ENCODE measurements at places on chromosomes 5 and 9. TPM values are rescaled to one million over a fixed set of nuclear protein-coding genes. Genes with fewer than 3 reads are reported as not detected.

Gene CTXN3
- total RNA-seq, result not detected

Gene RUSC2
- 13.0 TPM for total RNA-seq

Gene C5orf58
- total RNA-seq, result not detected

Gene PTGES
- total RNA-seq, result 5.6 TPM

Gene PRRX2
- total RNA-seq, result not detected

DNA sequence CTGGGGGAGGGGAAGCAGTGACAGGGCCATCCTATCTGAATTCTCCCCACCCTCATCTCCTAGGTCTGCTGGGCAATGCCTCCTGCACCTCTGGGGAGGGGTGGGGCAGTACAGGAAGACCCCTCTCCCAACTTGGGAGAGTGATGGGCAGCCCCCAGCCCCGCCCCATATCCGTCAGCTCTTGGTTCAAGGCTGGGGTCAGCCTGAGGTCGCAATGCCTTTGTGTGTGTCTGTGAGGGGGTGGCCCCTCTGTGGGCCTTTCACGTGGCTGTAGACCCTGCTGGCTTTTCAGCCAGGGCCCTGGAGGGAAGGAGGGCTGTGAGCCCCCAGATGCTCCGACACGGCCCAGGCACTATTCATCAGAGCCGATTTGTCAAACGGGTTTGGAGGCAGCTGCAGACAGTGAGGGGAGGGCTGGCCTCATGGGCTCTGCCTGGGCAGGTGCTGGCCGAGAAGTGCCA is 49.5 kb upstream of the RNU6ATAC start:
- H3K27ac ChIP-seq, result no peak overlapping the region
- no peaks in the 10 kb centered on the region for H3K4me1 ChIP-seq
- H3K27me3 ChIP-seq, result no peaks in the 10 kb centered on the region
- H3K36me3 ChIP-seq, result no peaks in the 10 kb centered on the region

DNA sequence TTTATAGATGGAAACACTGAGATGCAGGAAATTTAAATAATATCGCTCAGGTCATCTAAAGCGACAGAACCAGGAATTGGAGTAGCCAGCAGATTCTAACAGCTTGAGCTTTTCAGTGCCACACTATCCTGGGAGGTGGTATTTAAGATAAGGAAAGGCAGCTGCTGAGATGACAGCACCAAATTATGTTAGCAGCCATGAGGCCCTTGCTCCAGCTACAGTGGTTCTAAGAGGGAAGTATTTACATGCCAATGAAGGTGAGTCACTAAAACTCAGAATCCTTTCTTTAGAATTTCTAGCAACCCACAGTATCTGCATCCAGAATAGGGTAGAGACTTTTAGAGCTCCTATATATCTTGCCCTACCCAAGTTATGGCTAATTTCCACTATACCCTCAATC is 127.0 kb upstream of the VLDLR start:
- no peak overlapping the region for H3K4me3 ChIP-seq
- peaks cover 9% of the 10 kb centered on the region for H3K4me1 ChIP-seq
- H3K27me3 ChIP-seq, result no peaks in the 10 kb centered on the region

- DNase-seq, result no peak
- no peaks in the 10 kb centered on the region for H3K4me1 ChIP-seq
- no peaks in the 10 kb centered on the region for H3K36me3 ChIP-seq
- no peaks in the 10 kb centered on the region for H3K27me3 ChIP-seq
These were observed 211.5 kb downstream of the EBF1 start for GRCh38 chr5:158888206-158888605.

DNA sequence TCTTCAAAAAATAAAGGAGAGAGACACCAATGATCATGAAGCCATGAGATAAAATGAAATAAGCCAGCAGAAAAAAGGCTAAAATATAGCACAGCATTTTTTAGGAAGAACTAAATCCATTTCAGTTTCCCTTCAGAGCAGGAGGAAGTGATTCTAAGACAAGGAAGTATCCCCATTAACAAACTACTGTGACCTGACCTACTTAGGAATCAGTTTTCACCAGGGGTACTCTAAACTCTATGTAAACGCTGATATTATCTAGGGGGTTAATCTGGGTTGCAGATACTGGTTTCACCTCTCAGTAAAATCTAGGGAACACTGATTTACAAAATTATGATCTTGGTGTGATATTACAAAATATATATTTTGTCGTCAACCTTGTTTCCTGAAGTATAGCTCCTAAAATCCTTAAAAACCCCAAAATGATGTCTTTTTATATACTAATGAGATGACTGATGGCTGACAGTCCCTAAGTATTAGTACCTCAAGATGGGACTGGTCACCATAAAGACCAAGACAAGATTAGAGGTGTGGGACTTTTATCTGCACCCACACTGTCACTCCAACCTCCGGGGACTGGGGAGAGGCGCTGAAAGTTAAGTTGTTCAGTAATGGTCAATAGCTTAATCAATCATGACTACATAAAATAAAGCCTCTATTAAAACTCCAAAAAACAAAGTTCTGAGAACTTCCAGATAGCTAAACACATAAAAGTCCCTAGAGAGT is 2.9 kb upstream of the FNBP1 start:
- DNase-seq, result no peak
- peaks cover 12% of the 10 kb centered on the region for H3K4me1 ChIP-seq
- H3K36me3 ChIP-seq, result no peaks in the 10 kb centered on the region

DNA sequence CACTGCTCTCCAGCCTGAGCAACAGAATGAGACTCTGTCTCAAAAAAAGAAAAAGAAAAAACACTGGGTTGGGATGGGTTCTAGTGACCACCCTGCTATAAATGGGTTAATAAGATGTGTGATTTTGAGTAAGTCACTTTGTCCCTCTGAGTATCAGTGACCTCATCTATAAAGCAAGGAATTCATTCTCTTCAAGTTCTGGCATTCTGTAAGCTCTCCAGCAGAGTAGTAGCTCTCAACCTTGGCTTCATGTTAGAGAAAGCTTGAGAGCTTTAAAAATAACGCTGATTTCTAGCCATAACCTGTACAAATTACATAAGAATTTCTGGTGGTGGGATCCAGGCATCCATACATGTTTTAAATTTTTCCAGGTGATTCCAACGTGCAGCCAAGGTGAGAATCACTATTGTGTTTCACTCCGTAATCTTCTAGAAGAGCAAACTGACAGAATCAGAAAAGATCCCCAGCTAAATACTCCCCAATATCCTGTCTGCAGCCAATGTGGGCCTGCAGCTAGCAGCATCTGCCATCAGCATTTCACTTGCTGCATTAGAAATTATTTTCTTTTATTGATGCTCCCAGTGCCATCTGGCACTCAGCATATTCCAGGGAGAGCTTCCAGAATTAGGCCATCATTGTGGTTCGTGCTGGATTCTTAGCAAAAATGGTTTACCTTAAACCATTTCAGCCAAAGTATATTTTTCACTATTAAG is 109.4 kb downstream of the FEM1C start:
- H3K36me3 ChIP-seq, result no peaks in the 10 kb centered on the region
- no peaks in the 10 kb centered on the region for H3K27me3 ChIP-seq
- DNase-seq, result no peak
- H3K4me3 ChIP-seq, result no peak overlapping the region

DNA sequence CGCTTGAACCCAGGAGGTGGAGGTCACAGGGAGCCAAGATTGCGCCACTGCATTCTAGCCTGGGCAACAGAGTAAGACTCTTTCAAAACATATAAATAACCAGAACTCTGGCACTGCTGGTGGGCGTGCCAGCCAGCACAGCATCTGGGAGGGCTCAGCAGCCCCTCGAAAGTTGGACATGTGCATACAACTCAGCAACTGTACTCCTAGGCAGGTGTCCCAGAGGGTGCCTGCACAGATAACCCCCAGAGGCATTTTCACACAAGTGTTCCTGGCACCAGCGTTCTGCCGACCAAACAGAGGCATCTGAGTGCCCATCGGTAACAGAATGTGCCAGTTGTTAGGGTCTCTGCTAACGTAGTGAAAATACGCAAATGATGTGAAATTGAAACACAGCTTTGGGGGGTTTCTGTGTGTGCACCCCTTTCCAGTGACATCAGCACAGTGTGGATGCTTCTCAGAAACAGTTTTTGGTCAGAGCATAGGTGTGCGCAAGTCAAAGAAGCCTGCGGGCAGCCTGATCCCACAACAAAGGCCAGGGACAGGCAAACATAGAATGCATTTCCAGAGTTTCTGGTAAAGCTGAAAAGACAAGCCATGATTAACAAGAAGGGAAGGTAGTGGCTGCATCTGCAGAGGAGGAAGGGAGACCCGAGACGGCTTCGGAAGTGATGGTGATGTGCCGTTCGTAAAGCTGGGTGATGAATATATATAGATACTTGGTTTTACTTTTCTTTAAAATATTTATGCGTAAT is 190.2 kb downstream of the CACNA1B start:
- DNase-seq, result peak; percentile 7
- H3K36me3 ChIP-seq, result no peaks in the 10 kb centered on the region
- H3K4me1 ChIP-seq, result no peaks in the 10 kb centered on the region
- H3K27me3 ChIP-seq, result no peaks in the 10 kb centered on the region
- H3K27ac ChIP-seq, result no peak overlapping the region

DNA sequence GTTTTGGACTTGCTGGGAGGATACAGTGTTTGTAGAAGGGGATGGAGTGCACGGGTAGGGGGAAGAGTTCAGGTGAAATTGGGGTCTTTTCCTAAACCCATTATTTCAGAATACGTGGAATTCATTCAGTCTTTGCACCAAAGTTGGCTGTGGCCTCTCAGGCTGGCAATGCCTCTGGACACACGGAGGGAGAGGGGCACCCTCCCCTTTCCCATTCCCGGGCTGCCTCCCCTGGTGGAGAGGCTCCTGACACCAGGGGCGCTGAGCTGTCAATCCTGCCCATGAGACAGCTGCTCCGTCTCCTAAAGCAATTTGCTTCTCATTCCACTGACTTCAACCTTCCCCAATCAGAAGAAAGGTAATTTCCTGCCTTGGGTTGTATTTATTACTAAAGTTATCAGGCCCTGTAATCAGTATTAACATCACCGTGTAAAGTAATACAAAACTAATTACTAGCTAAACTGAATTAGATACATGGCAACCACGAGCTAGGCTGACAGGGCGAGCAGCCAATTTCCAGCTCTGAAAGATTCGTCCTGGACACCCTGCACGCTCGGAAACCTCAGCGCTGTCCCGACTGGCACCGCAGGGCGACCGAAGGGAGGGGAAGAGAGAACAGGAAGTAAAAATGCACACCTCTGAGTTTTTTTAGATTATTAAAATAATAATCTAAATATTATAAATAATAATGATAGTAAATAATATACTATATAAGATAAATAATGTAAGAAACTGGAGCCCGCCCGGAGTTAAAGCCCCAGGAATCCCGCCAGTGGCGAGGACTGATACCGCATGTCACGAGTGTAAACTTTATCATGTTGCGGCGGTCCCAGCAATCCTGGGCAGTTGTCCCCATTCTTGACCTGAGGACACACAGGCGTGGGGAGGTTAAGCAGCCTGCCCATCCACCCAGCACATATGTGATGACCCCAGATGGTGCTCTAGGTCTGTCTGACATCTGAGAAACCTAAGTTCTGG is 6.9 kb upstream of the OLFM1 start:
- H3K27ac ChIP-seq, result no peak overlapping the region
- no peak overlapping the region for H3K4me3 ChIP-seq
- no peaks in the 10 kb centered on the region for H3K27me3 ChIP-seq
